NCI-H524 treated with DMSO at 0.1 percent for 48 hours (cell line): ENCODE measurements at places on chromosomes 3 and 15.
A peak's percentile ranks its signal among the peaks of the same experiment; 100 is the strongest.

GRCh38 chr3:101884776-101885175, 35.5 kb downstream of the NFKBIZ start:
- DNase-seq, result no peak

DNA sequence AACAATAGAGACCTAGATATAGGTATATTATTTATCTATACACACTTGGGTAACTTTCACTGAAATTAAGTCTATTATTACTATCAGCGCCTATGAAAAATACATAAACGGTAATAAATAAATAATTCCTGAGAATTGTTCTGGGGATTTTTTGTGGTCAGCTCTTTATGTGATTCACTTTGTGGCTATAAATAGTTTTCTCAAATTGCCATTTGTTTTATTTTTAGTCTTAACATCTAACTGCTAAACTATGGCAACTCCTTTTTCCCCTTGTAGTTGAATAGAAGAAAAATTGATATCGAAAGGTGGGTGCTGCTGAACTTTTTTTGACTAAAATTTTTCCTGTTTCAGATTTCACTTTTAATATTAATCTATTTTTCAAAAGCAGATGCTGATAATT, 189.0 kb downstream of the VGLL3 start:
- no peak for DNase-seq

GRCh38 chr3:45225465-45226205, 452 bp downstream of the TMEM158 start:
- no peak for DNase-seq

- DNase-seq, result no peak
These were observed 256.5 kb downstream of the AGBL1 start for GRCh38 chr15:86336051-86336788.

- DNase-seq, result no peak
These were observed 574 bp downstream of the SLC38A3 start for GRCh38 chr3:50205413-50206276.

- DNase-seq, result no peak
These were observed 170.0 kb downstream of the MBNL1 start for GRCh38 chr3:152438706-152439105.

DNA sequence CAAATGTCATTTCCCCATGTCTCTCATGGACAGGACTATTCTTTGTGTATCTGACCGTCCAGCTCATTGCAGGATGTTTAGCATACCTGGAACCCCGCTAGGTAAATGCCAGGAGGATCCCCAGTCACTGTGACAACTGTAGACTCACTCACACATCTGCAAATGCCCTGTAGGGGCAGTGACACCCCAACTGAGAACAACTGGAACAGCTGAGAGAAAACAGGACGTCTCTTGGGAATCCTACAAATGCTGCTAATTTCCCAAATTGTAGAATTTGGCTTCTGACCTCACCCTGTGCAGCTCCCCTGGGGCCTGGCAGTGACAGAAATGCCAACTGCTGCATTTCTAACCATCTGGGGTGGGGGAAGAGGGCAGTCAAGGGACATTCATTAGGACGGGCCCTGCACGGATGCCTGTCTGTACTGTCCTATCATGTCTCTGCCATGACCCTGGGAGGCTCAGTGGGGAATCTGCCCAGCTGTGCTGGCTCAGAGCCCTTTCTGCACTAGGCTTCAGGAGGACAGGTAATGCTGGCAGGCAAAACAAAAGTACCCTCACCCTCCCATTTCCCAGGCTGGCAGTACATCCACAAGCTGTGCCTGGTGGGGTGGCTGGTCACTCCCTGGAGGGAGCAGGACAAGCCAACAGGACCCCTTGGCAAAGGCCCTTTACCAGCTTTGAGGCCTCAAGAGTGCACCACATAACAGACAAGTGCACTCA, 30.4 kb downstream of the RAB6B start:
- DNase-seq, result no peak

DNA sequence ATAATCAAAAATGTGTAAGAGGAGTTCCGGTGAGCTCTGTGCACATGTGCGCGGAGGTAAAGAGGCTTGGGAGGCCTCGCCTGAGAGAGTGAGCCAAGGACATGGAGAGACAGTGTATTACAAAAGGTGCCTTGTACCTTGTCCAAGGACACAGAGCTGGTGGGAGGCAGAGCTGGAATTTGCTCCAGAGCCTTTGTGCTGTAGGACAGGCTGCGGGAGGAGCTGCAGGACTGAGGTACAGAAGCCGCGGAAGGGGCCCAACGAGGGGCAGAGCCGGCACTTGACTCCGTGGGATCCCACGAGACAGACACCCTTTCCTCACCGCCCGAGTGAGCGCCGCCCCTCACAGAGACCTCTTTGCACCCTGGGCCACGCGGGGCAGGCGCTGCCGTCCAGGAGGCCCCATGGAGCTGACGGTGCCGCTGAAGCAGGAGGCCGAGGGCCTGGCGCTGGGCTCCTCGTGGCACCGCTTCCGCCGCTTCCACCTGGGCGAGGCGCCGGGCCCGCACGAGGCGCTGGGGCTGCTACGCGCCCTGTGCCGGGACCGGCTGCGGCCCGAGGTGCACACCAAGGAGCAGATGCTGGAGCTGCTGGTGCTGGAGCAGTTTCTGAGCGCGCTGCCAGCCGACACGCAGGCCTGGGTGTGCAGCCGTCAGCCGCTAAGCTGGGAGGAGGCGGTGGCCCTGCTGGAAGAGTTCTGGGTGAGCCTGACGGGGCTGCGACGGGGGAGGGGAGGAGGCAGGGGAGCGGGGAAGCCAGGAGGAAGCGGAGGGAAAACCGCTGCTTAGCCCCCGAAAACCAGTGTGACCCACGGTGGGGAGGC, 68.7 kb downstream of the SLTM start:
- DNase-seq, result no peak

- no peak for DNase-seq
These were observed 81.2 kb downstream of the FBXL22 start for GRCh38 chr15:63678393-63678792.

DNA sequence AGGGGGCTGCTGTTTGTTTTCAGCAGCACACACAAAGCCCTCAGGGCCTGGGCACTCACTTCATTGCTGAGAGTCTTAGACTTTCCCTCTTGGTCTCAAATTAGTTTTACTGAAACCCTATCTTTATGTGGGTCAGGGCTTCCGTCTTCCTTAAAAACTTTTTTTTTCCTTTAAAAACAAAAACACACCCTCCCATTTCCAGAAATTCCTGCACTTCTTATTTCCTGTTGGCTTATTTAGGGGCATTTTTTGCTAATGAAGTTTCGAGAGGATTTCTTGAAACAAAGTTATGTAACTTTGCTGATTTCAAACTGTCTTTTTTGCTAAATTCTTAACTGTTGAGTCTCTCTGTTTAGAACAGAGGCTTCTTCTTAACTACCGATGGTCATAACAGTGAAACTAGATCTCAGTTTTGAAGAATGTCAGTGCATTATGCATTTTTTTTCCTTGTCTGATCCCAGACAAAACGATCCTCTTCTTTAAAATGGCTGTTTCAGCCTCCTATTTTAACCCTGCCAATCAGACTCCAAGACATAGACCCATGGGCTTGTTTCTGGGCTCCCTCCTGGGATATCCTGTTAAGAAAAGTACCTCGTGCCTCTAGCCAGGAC, 23.3 kb downstream of the ANAPC13 start:
- no peak for DNase-seq

DNA sequence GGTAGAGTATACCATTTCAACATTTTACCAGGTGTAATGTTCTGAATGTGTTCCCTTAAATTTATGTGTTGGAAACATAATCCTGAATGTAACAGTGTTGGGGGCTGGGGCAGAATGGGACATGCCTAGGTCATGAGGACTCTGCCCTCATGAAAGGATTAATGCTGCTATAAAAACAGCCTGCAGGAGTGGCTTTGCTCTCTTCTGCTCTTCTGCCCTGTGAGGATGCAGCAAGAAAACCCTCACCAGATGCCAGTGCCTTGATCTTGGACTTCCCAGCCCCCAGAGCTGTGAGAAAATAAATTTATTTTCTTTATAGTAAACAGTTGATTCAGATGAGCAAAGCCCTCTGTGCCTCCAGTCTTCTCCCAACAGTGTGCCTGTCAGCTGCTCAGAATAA, 326.0 kb upstream of the ONECUT1 start:
- DNase-seq, result no peak

DNA sequence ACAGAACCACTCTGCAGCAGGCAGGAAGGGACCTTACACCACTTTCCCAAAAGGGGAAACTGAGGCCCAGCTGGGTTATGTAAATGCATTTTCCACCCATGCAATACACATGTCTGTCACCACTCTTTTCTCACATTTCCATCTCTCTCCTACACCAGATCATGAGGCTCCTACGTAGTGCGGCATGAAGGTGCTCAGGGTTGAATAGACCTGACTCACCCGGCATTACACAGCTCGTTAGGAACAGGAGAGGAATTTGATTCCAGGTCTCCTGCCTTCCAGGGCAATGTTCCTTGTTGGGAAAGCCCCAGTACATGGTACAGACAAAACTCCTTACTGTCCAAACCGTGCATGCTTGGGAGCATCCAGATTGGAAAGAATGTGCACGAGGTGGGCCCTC, 61.9 kb upstream of the DCLK3 start:
- DNase-seq, result no peak

GRCh38 chr3:150786791-150787190, 23.8 kb upstream of the SIAH2 start:
- DNase-seq, result no peak

DNA sequence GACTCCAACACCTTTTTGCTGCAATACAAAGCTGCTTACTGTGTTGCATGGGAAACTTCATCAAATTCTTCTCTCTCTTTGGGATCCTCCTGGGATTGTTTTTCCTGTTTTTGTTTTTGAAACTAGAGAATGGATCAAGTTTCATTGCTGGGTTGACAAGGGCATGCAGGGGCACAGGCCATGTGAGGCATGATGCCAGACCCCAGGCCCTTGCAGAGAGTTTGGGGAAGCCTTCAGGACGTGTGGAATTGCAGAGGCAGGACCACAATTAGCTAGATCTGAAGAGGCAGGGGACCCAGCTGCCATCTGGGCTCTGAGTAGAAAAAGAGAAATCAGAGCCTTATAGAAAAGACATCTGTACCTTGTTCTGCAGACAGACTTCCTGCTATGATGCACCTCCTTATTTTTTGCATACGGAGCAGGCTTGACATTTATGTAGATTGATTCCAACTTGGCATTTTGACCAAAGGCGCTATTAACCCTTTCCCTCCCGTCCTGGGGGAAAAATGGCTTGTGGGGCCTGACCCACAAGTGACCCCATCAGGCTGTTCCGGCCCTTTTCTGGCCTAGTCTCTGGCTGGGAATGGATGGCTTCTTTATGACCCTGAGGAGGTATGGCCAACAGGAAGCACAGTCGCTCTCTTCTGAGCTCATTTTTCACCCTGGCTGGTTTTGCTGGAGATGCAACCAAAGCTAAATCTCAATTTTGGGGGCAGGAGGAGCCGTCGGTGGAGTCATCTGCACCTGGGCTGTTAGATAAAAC, 44.3 kb upstream of the CHRNB4 start:
- peak; percentile 48 for DNase-seq

DNA sequence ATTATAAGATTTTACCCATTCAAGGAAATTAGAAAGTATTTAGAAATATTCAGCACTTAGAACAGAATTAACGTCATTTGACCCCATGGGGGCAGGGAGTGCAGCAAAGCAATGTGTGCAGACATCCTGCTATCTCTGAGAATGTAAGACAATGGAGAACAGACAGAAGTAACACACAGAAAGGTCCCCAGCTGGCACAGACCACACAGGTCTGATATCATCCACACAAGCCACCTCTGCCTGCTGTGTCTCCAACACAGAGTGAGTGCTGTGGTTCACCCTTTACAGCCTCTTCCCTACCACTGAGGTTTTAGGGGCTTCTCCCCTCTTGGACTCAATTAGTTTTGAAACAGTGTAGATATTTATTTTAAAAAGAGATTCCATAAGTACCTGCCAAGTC, 16.1 kb downstream of the TXNRD3 start:
- DNase-seq, result no peak

GRCh38 chr15:57685306-57686095, 21.0 kb upstream of the POLR2M start:
- no peak for DNase-seq

- DNase-seq, result no peak
These were observed 26.5 kb downstream of the NANOGP8 start for GRCh38 chr15:35058534-35059054.

DNA sequence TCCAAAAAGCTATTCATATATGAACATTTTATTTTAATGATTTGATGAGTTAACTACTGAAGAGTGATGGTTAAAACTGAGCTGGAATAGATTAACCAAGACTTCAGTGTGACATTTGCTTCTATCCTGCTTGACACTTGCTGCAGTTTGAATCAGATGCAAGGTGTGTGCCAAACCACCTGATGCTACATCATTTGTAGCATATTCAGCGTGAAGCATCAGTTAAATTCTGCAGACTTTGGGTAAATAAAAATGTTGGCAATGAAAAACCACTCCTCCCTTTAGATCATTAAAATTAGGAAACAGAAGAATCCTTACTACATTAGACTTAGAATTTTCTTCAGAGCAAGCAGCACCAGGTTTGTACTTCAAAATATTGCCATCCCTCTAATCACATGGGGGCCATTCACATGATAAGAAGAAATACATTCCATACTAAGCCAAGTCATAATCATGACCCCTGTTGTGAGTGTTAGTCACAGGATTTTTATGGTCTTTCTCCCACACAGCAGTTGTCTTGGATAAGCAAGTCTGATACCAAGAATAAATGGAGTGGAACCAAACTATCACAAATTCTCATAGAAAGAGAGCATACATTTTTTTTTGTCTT, 160.7 kb upstream of the TNIK start:
- no peak for DNase-seq

DNA sequence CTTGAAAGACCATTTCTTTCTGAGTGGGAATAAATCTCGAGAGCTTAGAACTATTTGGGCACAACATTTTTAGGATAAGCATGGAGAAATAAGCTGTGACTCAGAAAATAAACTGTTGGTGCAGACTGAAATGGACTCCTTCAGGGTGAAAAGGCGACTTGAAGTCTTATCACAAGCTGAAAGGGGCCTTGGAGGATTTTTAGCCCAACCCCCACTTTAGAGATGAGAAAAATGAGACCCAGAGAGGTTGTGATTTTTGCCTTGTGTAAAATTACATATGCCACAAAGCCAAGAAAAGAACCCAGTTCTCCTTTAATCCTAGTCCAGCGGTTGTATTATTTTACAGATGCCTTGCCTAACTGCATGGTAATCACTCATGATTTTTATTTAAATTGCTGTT, 1.5 kb downstream of the ATP1B3 start:
- DNase-seq, result no peak

GRCh38 chr15:61205346-61205921, 23.7 kb downstream of the RORA start:
- DNase-seq, result no peak

- no peak for DNase-seq
These were observed 208.1 kb upstream of the UMPS start for GRCh38 chr3:124522082-124522625.

- no peak for DNase-seq
These were observed 88.6 kb downstream of the SEC22A start for GRCh38 chr3:123290107-123290930.

GRCh38 chr15:58179206-58179605, 41.0 kb downstream of the AQP9 start:
- DNase-seq, result no peak

DNA sequence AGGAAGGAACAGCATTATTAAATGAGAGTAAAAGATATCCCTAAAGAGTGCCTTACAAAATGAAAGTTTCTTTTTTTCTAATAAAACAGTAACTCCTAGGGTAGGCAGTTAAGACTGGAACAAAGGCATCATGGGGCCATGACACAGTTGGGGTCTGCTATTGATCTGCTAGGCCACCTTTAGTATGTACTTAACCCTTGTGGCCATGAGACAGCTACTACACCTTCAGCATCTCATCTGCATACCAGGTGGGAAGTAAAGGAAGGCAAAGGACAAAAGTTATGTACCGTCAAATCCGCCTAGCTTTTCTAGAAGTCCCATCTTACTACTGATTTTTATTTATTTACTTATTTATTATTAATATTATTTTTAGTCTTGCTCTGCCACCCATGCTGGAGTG, 93.8 kb upstream of the FHIT start:
- no peak for DNase-seq

- no peak for DNase-seq
These were observed 76.2 kb downstream of the TRIM42 start for GRCh38 chr3:140753865-140754754.
